ENCODE measurements at places on chromosomes 4 and X. TPM values are rescaled to one million over a fixed set of nuclear protein-coding genes. Genes with fewer than 3 reads are reported as not detected.

The HPGDS gene
- total RNA-seq, result not detected

The NXF2 gene
- total RNA-seq, result not detected

The AR gene
- 10.6 TPM for total RNA-seq

The TASL gene
- not detected for total RNA-seq

The SLC16A2 gene
- total RNA-seq, result 23.6 TPM

The LNX1 gene
- total RNA-seq, result 3.1 TPM

The PAGE4 gene
- total RNA-seq, result not detected

The NLGN3 gene
- total RNA-seq, result 14.8 TPM

The GAGE2A gene
- not detected for total RNA-seq

The DMD gene
- total RNA-seq, result 7.4 TPM

The GLRA3 gene
- not detected for total RNA-seq

The FGF2 gene
- total RNA-seq, result 153 TPM

The ARHGAP6 gene
- total RNA-seq, result 0.82 TPM

The MAML3 gene
- total RNA-seq, result 5.6 TPM

The BMPR1B gene
- 1.1 TPM for total RNA-seq

The APOOL gene
- total RNA-seq, result 8.1 TPM

DNA sequence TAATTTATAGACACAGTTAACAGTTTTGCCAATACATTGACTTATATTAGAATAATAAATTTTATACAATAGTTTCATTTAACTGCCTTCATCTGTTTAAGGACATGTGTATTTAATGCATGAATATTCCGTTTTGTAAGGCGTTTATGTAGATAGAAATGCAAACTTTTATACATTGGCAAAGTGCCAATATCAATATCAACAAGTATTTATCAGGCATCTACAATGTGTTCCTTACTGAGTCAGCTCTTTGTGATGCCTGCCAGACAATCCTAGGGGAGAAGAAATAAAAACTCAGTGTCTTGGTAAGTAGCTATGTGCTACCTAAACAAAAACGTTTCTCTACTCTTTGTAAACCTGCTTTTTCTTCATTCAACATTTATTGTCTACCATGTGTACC, 1142.2 kb downstream of the C4orf33 start:
- DNase-seq, result no peak

DNA sequence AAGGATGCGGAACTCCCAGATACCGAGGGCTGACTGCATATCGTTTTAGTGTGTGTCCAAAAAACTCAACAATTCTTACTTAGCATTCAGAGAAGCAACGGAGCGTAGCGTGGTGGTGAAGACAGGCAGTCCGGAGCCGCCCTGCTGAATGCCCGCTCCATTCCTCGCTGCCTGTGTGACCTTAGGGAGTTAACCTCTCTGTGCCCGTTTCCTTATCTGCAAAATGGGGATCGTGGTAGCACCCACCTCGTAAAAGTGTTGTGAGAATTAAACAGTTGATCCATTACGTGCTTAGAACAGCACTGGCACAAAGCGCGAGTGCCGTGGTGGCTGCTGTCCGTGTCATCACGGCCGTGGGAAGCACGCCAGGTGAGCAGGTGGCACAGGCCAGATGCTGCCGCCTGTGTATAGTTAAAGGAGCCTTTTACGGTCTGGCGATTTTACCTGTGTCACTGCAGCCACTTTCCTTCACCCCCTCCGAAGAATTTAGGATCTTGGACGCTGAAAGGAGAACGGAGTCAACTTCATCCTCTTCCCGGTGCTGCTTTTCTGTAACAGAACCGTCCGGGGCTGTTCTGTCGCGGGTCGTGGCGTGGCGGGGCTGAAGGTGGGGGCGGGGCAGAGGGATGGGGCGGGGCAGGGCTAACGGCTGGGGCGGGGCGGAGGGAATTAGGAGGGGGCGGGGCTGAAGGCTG, 885 bp downstream of the CCDC110 start:
- DNase-seq, result no peak

DNA sequence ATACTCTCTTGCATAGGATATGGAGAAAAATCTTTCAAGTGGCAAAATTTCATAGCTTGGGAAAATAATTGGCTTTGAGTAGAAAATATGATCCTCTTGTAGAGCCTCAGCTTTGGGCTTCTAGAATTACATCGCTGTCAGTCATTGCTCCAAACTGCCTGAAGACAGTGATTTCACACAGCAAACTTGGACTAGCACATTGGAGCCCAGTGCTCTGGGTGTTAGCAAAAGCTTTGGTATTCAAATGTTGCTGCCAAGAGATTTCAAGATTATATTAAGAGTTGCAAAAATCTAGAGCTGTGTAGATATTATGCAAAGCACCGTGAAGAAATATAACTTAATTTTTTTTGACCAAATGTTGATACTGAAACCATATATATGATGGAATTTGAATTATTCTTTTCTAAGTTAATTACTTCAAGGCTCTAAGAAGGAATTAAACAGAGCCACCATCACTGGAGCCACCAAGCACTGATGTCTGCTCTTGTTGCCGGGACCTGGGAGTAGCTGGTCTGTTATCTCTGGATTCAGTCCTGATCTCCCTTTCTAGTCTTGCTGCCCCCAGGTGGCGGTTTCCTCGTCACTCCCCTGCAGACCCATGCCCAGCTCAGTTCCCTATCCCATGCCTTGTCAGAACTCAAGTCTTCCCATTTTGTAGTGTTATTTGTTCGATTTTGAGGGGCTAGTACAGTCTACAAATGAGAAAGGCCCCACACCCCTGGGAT, 260.7 kb upstream of the SFRP2 start:
- DNase-seq, result peak; percentile 65

GRCh38 chrX:85516131-85516530, 136.7 kb upstream of the POF1B start:
- DNase-seq, result no peak

GRCh38 chrX:40385682-40386081, 195.1 kb upstream of the ATP6AP2 start:
- no peak for DNase-seq

- no peak for DNase-seq
These were observed 24.8 kb downstream of the GRXCR1 start for GRCh38 chr4:42917296-42917695.

DNA sequence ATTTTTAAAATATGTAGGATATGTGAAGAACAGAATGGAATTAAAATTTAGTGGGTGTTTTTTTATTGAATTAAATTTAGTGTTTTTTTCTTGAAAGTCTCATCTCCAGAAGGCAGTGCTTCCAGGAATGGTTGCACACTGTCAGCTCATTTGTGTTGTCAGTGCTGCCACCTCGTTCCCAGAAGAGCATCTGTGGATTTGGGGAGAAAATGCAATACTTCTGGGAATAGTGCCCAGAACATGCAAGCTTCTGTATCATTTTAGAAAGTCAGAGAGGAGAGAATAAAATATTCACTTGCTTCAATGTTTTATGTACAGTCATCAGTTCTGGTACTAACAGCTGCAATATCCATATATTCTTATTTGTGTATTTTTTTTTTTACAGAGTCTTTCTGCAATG, 608.8 kb downstream of the PCDH7 start:
- no peak for DNase-seq

DNA sequence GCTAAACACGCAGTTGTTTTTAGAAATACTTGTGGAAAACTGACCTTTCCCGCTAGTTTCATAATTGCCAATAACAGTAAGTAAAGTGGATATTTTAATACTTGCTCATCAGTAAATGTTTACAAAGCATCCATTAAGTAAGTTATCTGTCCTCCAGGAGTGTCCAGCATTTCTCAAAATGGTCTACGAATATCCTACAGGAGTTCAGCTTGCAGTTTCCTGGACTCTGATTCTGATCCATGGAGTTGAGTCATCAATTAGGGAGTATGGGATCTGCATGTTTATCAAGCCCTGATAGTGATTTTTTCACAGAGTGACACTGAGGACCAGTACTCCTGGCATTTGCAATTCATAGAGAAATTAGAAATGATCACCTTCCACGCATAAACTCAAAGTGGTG, 325.2 kb upstream of the AADAT start:
- no peak for DNase-seq

DNA sequence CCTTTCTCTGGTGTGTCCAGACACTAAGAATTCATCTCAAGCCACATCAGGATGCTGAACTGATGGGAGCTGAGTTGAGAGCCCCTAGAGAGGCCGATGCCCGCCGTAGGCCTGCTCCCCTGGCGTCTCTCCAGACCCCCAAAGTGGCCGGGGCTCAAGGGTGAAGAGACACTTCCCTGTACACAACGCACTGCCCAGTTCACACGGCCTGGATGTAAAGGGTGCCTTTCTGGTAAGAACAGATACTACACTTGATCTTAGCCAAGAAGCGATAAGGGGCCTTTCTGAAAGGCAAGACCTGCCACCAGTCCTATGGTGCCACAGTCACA, 5.1 kb upstream of the TREX2 start:
- no peak for DNase-seq

- no peak for DNase-seq
These were observed 100.2 kb downstream of the LNX1 start for GRCh38 chr4:53490965-53491622.

DNA sequence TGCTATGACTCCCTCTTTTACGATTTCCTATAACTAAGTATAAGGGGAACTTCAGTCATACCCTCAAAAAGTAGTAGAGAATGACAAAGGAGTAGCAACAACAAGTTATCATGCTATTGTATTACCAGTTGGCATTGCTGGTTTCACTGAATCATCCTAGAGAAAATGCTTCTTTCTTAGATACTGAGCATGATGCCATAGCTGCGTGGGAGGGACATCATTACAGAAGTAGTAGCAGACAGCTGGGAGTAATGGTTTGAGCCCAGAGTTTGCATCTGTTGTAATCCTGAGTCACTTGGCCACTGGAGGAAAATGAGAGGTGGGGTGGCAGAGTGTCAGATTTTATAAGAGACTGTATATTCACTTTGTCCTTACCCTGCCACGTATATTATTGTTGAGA, 38.6 kb downstream of the MTMR1 start:
- no peak for DNase-seq

DNA sequence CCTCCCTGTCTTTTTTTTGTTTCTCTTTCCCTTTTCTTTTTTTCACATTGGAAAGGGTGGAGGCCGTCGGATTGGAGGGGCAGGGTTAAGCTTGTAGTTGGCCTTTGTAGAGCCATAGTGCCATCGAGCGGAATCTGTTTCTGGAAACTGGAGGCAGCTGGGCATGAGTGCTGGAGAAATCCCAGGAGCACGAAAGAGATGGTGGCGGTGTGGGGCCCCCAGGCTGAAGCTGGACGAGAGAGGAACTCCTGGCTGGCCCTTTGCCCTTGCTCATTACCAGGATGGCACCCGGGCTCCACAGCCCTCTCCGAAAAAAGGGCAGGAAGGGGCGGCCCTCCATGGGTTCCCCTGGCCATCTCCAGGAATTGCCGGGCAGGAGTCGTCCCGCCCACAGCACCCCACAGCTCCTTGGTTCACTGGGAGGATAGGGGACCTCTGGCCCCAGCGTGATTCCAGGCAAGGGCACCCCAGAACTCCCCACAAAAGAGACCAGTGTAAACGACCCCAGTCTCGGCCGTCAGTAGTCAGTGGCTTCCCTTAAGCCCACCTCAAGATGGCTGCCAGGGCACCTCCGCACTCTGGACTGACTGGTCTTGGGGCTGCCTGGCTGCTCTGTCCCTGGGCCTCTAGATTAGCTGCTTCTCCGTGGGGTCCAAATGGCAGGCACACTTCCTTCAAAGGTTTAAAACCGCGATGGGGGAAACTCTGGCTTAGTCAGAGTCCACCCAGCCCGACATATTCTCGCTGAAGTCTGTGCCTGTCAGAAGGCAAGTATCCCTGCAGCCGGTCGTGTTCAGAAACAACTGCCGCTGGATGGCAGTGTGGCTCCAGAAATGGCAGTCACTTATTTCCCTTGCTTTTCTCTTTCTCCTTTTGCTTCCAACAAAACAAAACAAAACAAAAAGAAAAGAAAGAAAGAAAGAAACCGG, 74.1 kb downstream of the NBDY start:
- peak; percentile 56 for DNase-seq

- no peak for DNase-seq
These were observed 189.6 kb downstream of the FRMPD4 start for GRCh38 chrX:12327836-12328235.

GRCh38 chr4:68271851-68272357, 26.4 kb upstream of the TMPRSS11B start:
- DNase-seq, result no peak

GRCh38 chr4:1703867-1704266, 8.3 kb downstream of the SLBP start:
- DNase-seq, result no peak

- no peak for DNase-seq
These were observed 1472.7 kb downstream of the ARAP2 start for GRCh38 chr4:34771632-34772031.

GRCh38 chrX:150150076-150150779, 211.9 kb upstream of the EOLA2 start:
- DNase-seq, result no peak

- DNase-seq, result no peak
These were observed 5.9 kb downstream of the RTL3 start for GRCh38 chrX:78653118-78653822.

DNA sequence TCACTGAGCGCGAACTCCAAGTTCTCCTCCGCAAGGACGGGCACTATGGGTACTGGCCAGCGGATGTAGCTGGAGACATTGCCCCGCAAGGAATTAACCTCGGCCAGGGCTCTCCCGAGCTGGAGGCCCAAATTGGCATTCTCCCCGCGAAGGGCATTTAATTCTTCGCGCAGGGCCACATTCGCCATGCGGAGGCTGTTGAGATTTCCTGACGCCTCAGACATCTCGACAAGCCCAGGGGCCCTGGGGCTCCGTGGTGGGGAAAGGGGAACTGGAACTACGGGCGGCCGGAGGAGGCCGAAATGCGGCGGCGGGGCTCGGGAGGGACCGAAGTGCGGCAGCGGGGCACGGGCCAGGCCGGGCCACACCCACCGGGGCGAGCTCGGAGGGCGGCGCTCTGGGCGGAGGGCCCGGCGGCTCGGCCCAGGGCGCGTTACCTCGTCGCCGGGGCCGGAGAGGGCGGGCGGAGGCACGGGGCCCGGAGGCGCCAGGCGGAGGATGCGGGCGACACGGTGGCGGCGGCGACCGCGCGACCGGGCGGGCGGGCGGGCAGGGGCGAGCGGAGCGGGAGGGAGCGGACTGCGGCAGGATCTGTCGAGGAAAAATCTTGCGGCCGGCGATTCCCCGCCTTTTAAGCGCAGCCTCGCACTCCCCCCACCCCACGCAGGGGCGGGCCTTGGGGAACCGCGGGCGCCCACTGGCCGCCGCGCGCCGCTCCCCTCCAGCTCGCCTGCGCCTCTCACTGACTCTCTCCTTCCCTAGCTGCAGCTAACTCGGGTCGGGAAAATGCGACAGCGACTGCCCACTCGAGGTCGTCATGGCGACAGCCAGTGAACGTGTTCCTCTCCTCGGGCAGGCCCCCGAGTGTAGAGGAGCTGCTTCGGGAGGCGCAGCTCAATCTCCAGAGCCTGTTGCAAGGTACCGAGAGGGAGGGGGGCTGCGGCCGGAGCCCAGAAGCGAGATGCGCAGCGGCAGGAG, at the start of gene RTL5:
Gene RTL5, minus strand, starts transcription at position 599 of the 978 bp plus-strand sequence.
- DNase-seq, result no peak

Data from H1 (cell line).